Lung (tissue), 17 donors: ENCODE measurements at places on chromosomes 5 and 9. TPM values are rescaled to one million over a fixed set of nuclear protein-coding genes. Genes with fewer than 3 reads are reported as not detected.

Gene PCDHGA12
- total RNA-seq = 7.9 TPM

Gene SPATA9
- total RNA-seq = not detected

Gene PIK3R1
- total RNA-seq = 128 TPM

Gene TNC
- total RNA-seq = 45.2 TPM

Gene ENTPD8
- total RNA-seq = 0.14 TPM

Gene STPG3
- total RNA-seq = not detected

Gene MLANA
- not detected for total RNA-seq

DNA sequence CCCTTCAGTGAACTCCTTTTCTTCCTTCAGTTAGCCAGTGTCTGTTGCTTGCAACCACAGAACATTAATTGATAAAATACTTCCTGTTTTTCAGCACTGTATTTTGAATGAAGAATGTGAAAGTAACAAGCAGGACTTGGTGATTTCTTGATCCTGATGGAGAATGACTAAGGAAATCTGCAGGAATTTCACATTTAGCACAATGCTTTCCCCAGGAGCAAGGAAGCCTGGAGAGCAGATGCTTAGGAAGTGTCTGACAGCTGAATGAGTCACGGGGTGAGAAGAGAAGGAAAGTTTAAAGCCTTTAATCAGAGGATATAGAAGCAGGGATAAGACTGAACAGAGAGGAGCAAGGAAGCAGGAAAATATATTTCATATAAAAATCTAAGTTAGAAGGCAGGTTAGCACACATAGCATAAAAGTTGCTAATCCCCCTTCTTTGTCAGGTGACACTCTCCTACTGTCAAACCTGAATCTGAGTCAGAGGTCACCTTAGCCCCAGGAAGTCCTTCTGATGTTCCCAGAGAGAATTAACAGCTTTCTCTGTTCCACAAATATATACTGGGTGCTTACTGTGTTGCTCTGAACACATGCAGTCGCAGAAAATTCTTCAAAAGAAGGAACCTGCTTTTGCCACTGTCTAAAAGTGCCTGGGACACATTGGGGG lies 59.7 kb downstream of the GNA14 start:
- no peaks in the 10 kb centered on the region for H3K36me3 ChIP-seq
- no peak overlapping the region for H3K4me3 ChIP-seq
- no peaks in the 10 kb centered on the region for H3K27me3 ChIP-seq
- peaks cover 6% of the 10 kb centered on the region for H3K4me1 ChIP-seq
- H3K27ac ChIP-seq = peak overlapping the region; percentile 70

DNA sequence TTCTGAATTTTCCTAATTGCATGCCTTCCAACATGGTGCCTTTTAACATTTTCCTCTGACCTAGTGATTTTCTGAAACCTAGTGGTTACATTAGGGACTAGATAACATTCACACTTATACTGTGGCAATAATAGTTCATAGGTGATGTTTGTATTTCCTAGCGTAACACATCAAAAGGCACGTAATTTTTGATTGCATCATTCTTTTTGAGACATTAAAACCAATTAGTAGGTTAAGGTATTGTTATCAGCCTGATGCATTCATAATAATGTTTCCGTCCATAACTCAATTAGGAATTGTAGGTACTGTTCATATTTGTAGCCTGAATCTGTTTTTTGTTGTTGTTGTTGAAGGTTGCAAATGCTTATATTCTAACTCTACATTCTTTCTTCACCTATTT lies 192.4 kb downstream of the ANXA1 start:
- H3K27me3 ChIP-seq = no peaks in the 10 kb centered on the region
- H3K4me3 ChIP-seq = no peak overlapping the region
- H3K4me1 ChIP-seq = no peaks in the 10 kb centered on the region
- no peak overlapping the region for H3K27ac ChIP-seq
- no peaks in the 10 kb centered on the region for H3K36me3 ChIP-seq

- no peak for DNase-seq
- H3K4me1 ChIP-seq = no peaks in the 10 kb centered on the region
- no peaks in the 10 kb centered on the region for H3K36me3 ChIP-seq
- H3K27ac ChIP-seq = no peak overlapping the region
Measured at GRCh38 chr5:39076101-39076756, 2.0 kb upstream of the RICTOR start.

GRCh38 chr5:9335754-9336495 lies 209.9 kb downstream of the SEMA5A start:
- H3K36me3 ChIP-seq = no peaks in the 10 kb centered on the region
- H3K27ac ChIP-seq = no peak overlapping the region
- no peak overlapping the region for H3K4me3 ChIP-seq

- H3K36me3 ChIP-seq = no peaks in the 10 kb centered on the region
- H3K4me3 ChIP-seq = no peak overlapping the region
- peaks cover 8% of the 10 kb centered on the region for H3K4me1 ChIP-seq
- H3K27me3 ChIP-seq = no peaks in the 10 kb centered on the region
- H3K27ac ChIP-seq = no peak overlapping the region
Measured at GRCh38 chr9:70557661-70558369, 143.4 kb upstream of the KLF9 start.

DNA sequence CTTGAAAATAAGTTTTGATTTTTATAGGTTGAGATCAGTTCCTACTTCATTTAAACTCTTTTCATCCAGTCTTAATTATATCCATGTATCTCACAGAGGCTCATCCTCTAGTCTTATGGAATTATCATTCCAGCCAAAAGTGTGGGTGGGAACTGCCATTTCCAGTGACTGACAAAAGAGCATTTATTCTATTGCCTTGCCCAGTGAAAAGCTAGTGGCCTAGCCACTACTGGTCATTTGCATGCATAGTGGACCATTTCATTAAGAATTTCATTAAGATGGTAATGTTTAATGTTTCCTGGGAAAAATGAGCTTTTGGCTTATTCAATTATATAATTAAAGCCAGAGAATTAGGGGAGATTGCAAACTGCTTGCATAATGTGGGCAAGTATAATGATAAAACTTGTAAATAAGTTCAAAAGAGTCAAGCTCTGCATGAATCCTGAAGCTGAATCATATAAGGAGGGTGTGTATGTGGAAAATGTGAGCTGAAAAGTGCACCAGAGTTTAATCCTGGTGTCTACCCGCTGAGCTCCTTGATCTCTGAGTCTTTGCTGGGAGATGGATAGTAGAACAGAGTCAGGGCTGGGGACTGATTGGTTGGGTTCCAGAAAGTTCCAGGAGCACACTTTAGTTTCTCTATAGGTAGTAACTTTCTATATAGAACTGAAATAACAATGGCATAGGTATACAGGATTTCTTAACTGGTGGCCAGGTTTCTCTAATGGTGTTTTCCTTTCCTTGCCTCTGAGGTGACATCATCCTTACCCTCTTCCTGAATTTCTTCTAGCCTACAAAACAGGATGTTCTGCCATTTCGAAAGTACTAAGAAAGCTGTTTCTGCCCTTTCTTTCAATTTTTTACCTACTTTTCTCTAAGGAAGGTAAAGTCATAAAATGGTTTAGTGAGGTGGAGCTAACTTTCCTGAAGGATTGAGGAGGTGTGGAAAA lies 78.5 kb downstream of the KIF4B start:
- peaks cover 14% of the 10 kb centered on the region for H3K4me1 ChIP-seq
- H3K27ac ChIP-seq = no peak overlapping the region
- H3K36me3 ChIP-seq = no peaks in the 10 kb centered on the region
- no peak for DNase-seq

DNA sequence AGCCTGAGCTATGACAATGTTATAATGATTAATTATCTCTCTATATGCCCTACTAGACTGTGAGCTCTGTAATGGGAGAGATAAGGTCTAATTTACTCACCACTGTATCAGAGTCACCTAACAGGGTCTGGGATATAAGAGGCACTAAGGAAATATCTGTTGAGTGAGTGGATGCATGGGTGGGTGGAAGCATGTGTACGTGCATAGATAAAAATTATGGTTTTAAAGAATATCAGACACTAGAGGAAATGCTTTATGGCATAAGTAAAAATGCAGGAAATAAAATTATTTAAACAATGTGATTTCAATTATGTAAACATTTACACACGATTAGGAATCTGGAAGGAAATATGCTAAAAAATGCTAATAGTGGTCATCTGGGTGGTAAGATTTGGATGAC lies 137.8 kb downstream of the SPOCK1 start:
- H3K27me3 ChIP-seq = peaks cover 20% of the 10 kb centered on the region
- H3K27ac ChIP-seq = no peak overlapping the region
- H3K4me1 ChIP-seq = no peaks in the 10 kb centered on the region
- no peak overlapping the region for H3K4me3 ChIP-seq
- no peak for DNase-seq

GRCh38 chr9:107270082-107270481 lies 13.0 kb upstream of the RAD23B start:
- H3K27me3 ChIP-seq = no peaks in the 10 kb centered on the region
- H3K4me1 ChIP-seq = no peaks in the 10 kb centered on the region
- no peak overlapping the region for H3K27ac ChIP-seq
- no peak overlapping the region for H3K4me3 ChIP-seq
- no peaks in the 10 kb centered on the region for H3K36me3 ChIP-seq

DNA sequence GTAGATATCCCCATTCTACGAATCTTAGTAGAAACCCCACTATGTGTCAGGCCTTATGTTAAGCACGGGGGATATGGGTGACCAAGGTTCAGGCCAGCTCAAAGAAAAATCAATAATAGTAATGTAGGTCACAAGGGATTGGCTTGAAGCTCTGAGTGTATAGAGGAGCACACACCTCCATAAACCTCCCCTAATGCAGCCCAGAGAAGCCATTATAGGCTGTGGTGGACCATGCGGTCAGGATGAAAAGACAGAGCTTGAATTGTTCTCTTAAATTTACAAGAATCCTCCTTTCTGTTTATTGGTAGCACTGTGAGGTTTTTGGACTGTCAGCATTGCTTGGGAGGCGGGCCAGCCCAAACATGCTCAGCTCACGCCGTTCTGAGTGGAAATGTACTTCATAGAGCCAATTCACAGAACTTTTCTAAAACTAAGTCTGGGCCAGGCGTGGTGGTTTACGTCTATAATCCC lies 9.1 kb downstream of the PDE6A start:
- H3K36me3 ChIP-seq = no peaks in the 10 kb centered on the region
- H3K27ac ChIP-seq = no peak overlapping the region
- H3K27me3 ChIP-seq = peaks cover 2% of the 10 kb centered on the region
- H3K4me1 ChIP-seq = no peaks in the 10 kb centered on the region
- no peak for DNase-seq

- peak; percentile 82 for DNase-seq
- peaks cover 3% of the 10 kb centered on the region for H3K4me1 ChIP-seq
- H3K36me3 ChIP-seq = no peaks in the 10 kb centered on the region
Measured at GRCh38 chr5:108380531-108381349, 1.2 kb downstream of the FBXL17 start.

- H3K27me3 ChIP-seq = no peaks in the 10 kb centered on the region
- H3K4me1 ChIP-seq = peaks cover 14% of the 10 kb centered on the region
- H3K36me3 ChIP-seq = peaks cover 10% of the 10 kb centered on the region
Measured at GRCh38 chr5:75566710-75567309, 44.4 kb upstream of the ANKDD1B start.

GRCh38 chr5:64811050-64811640 lies 42.4 kb downstream of the CWC27 start:
- H3K36me3 ChIP-seq = peaks cover under 1% of the 10 kb centered on the region
- DNase-seq = peak; percentile 78
- H3K27me3 ChIP-seq = no peaks in the 10 kb centered on the region
- no peak overlapping the region for H3K27ac ChIP-seq
- no peak overlapping the region for H3K4me3 ChIP-seq

DNA sequence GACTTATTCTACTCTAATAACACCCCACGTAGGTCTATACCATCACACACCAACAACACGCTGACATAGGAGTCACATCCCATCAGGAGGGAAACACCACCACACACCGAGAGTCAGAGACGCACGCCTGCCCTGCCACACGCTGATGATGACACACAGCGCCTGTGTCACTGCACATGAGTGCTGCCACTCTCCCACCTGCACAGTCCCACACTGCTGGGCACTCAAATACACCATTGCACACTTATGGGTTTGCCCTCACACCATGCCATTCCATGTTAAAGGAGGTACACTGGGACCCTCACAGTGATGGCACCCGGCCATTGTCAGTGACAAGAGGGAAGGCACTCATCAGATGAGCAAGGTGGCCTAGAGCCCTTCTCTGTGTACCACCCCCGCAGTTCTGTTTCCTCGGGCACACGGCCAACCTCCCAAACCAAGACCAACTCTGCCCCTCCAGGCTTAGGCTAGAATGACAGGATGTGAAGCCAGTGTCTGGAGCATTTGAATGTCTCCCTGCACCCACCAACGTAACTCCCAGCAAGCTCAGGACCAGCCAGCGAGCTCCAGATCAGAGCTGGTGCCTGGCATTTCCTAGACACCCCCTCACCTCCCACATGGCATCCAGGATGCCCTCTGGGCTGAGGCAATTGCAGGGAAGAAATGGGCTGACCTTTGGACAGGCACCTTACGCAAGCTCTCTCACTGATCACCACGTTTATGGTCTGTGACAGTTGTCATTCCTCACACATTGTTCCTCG lies 3.6 kb upstream of the CPLX2 start:
- no peak for DNase-seq
- no peaks in the 10 kb centered on the region for H3K36me3 ChIP-seq
- no peak overlapping the region for H3K4me3 ChIP-seq
- H3K4me1 ChIP-seq = peaks cover 8% of the 10 kb centered on the region

DNA sequence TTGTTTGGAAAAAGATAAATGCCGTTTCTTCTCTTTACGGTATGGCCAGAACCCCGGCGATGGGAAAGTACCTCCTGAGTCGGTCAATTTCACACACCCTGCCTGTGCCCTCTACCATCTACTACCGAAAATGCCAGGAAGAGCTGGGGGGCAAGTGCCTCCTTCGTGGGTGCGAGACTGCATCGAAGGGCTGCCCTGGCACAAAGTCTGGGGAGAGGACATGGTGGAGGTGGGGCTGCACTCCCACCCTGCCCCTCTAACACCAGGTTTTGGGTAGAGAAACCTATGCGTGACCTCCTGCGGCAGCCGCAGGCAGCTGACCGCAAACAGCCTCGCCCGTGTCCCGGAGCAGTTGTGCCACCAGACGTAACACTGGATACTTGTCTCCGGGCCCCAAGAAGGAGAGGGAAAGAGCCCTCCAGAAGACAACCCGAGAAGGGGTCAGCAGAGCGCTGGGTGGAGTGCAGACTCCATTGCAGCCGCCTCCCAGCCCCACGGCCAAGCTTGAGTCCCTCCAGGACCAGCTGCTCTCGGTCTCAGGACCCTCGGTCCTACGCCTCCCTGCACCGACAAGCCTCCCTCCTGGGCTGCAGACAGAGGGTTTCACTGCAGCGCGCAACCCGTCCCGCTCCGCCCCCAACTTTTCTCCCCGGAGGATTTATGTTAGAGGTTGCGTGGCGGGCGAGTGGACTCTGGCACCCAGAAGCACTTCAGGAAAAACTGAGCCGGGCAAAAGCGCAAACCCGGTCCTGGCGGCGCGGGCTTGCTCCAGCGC lies 823 bp upstream of the PRDM6 start:
- DNase-seq = no peak
- H3K27ac ChIP-seq = peak overlapping the region; percentile 34
- H3K27me3 ChIP-seq = peaks cover 66% of the 10 kb centered on the region
- no peaks in the 10 kb centered on the region for H3K36me3 ChIP-seq
- no peaks in the 10 kb centered on the region for H3K4me1 ChIP-seq
- no peak overlapping the region for H3K4me3 ChIP-seq

- H3K4me1 ChIP-seq = peaks cover 3% of the 10 kb centered on the region
- no peak for DNase-seq
- H3K27ac ChIP-seq = no peak overlapping the region
Measured at GRCh38 chr9:14192556-14192955, 121.4 kb downstream of the NFIB start.
